ENCODE measurements at places on chromosomes 2 and 18. TPM values are rescaled to one million over a fixed set of nuclear protein-coding genes. Genes with fewer than 3 reads are reported as not detected.
A peak's percentile ranks its signal among the peaks of the same experiment; 100 is the strongest.

- no peak for DNase-seq
Measured at GRCh38 chr2:149331023-149331400, 625 bp downstream of the LYPD6 start.

DNA sequence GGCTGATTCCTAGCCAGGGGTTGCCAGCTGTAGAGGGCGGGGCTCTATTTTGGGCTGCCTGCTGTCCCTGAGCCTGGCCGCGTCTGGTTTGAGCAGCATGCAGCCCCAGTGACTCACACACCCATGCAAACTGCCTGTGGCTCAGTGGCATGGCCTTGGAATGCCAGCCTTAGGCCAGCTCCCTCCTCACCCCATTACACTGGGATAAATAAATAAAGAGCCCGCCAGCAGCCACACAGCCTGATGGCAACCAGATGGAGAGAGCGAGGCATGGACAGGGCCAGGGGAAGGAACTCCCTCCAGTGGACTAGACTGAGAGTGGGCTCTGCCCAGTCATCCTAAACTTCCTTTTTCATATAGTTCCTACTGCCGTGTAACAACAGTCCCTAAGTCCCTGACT lies 18.3 kb downstream of the NHEJ1 start:
- no peak for DNase-seq

DNA sequence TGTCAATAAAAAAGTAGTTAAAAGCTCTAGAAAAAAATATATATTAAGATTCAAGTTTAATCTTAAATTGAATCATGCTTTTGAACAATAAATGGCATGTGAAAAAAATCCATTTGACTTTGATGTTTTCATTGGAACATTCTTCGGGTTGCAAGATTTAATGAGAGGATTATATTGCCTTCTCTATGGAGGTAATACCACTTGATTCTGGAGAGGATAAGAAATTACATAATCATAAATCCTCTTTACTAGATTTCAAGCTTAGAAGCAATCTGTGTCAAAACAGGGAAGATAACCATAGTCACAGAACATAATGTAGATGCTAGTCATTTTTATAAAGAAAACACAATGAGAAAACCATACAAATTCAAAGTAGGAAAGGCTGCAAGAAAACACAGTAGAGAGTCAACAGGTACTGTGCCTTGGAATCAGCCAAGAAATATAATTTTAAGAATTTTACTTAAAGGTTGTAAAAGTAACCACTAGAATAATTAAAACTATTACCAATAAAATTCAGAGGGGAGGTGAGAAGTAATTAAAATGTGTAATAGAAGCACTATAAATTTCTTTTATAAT lies 18.7 kb upstream of the MAPRE2 start:
- DNase-seq = no peak

GRCh38 chr18:13237641-13238040 lies 19.1 kb downstream of the LDLRAD4 start:
- DNase-seq = no peak

The AGFG1 gene
- 68.5 TPM for polyA plus RNA-seq

DNA sequence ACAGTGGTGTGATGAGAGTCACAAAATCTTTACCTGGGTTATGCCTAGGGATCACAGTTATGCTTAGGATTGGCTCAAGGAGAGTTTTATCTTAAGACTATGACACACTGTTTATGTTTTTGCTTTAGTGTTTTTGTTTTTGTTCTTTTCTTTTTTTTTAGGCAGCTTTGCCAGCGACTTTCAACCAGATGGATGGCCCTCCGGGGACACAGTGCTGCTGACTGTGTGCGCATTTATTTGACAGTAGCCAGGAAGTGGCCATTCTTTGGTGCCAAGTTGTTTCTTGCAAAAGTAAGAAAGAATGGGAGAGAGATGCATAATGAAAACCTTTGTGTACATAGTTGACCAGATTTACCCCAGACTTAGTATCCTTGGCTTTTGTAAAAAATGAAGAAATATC lies 15.1 kb upstream of the DYNC2LI1 start:
- DNase-seq = peak; percentile 28
